ENCODE measurements at places on chromosomes 3 and 15.
A peak's percentile ranks its signal among the peaks of the same experiment; 100 is the strongest.

- ATAC-seq: no peak
Observed at GRCh38 chr3:71784201-71784913, 591 bp downstream of the PROK2 start.

DNA sequence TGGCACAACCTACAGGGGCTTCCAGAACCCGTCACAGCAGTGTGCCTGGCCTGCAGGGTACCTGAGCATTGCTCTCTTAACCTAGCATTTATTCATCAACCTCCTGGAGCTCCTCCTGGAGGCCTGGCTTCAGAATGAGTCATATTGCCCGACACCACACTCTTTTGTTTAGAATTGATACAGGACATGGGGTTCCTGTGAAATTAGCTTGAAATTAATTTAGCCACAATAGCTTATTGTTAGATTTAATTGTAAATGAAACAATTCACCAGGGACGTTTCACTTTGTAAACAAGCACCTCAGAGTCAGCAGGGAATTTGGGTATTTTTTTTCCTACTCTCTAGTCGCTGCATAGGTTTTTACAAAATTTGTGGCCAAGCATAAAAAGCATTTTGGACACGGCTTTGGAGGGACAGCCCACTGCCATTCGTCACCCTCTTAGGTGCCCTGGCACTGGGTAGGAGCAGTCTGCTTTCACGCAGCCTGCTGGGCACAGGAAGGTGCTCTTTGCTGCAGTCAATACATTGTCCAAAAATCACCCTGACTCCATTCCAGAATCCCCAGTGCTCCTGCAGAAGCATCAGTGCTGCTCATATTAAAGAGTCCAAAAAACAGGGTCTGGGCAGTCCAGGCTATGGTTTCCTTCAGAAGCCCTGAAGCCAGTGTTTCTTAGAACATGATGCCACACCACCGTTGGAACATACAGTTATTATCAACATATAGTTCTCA, 60.8 kb upstream of the MEF2A start:
- peak; percentile 45 for ATAC-seq

- no peak for ATAC-seq
Observed at GRCh38 chr3:193028258-193028657, 110.6 kb upstream of the MB21D2 start.

DNA sequence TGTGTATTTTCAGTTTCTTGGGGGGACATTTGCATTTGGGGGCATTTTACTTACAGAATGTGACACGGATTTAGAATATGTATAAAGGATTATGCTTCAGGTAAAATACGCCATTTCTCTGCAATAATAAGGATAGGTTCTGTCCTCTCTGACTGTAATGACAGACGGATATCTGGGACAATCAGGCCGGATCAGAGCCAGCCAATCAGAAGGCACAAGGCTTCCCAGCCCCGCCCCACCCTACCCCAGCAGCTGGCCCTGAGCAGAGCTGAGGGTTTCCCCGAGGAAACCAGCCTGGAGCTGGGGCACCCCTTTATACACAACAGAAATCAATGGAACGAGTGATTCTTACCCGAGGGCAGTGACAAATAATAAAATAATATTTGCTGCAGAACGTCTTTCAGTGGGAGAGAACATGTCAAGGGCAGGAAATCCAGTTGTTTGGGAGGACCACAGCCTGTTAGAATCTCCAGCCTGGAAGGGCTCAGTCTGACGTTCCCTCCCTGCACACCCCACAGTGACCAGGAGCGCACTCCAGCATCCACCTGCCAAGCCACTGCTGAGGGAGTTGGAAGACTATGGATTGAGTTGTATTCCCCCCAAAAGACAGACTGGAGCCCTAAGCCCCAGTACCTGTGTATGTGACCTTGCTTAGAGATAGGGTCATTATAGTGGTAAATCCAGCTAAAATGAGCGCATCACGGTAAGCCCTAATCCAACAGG, 30.3 kb upstream of the SEC13 start:
- ATAC-seq: no peak
